Activated CD4-positive, alpha-beta T cell treated with anti-CD3 and anti-CD28 coated beads for 36 hours (primary cell): ENCODE measurements at places on chromosomes 7 and 10. TPM values are rescaled to one million over a fixed set of nuclear protein-coding genes. Genes with fewer than 3 reads are reported as not detected.

- no peaks in the 10 kb centered on the region for H3K36me3 ChIP-seq
- H3K27ac ChIP-seq = no peak overlapping the region
- no peak for DNase-seq
- H3K4me3 ChIP-seq = no peak overlapping the region
- peaks cover 9% of the 10 kb centered on the region for H3K4me1 ChIP-seq
- peaks cover 30% of the 10 kb centered on the region for H3K27me3 ChIP-seq
Observed at GRCh38 chr7:116512520-116513188, 12.2 kb upstream of the CAV1 start.

DNA sequence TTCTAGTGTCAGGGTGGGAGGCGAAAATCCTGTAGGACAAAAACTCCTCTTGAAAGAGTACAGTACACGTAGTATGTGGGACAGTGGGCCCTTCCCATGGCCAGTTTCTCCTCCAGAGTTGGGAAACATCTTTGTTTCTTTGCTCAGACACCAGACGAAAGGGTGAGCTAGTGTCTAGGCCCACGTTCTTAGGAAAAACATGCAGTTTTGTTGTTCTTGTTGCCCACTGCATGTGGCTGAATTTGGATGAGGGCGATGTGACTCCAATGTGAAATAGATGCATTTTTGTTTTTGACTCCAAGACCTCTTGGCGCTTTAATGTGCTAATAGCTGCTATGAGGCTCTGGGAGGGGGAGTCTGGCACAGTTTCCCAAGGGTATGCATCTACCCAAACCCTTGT, 100.8 kb downstream of the ATXN7L1 start:
- no peak overlapping the region for H3K27ac ChIP-seq
- H3K4me1 ChIP-seq = peaks cover 1% of the 10 kb centered on the region
- H3K4me3 ChIP-seq = no peak overlapping the region
- DNase-seq = no peak
- no peaks in the 10 kb centered on the region for H3K27me3 ChIP-seq

DNA sequence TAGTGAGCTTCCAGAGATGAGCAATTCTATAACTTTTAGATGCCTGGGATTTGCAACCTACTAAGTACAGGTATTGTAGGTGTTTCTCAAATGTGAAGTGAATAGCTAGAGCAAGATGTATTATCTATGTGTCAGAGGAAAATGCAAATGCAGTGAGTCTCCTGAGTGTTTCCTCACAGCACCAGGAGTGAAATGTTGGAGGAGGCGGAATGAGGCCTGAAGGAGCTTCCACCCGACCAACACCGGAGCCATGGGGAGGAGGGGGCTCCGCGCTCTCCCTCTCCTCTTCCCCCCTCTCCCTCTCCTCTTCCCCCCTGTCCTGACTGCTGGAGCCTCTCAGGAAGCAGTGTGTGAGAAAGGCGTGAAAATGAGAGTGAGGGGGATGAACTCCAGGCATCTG, 79.9 kb upstream of the RNF32 start:
- no peaks in the 10 kb centered on the region for H3K36me3 ChIP-seq
- H3K27me3 ChIP-seq = peaks cover 14% of the 10 kb centered on the region
- H3K27ac ChIP-seq = no peak overlapping the region
- no peak overlapping the region for H3K4me3 ChIP-seq
- DNase-seq = no peak

- DNase-seq = no peak
- H3K36me3 ChIP-seq = no peaks in the 10 kb centered on the region
- no peak overlapping the region for H3K4me3 ChIP-seq
Observed at GRCh38 chr10:90167174-90168064, 466.0 kb downstream of the KIF20B start.

- H3K4me3 ChIP-seq = no peak overlapping the region
- no peak overlapping the region for H3K27ac ChIP-seq
- H3K27me3 ChIP-seq = no peaks in the 10 kb centered on the region
- no peaks in the 10 kb centered on the region for H3K36me3 ChIP-seq
Observed at GRCh38 chr10:49736564-49737113, 25.5 kb downstream of the OGDHL start.

Gene CPXM2
- not detected for total RNA-seq

Gene SPDYE9
- not detected for total RNA-seq
